Right lobe of liver (tissue), 6 donors: ENCODE measurements at places on chromosomes 13 and 19.

DNA sequence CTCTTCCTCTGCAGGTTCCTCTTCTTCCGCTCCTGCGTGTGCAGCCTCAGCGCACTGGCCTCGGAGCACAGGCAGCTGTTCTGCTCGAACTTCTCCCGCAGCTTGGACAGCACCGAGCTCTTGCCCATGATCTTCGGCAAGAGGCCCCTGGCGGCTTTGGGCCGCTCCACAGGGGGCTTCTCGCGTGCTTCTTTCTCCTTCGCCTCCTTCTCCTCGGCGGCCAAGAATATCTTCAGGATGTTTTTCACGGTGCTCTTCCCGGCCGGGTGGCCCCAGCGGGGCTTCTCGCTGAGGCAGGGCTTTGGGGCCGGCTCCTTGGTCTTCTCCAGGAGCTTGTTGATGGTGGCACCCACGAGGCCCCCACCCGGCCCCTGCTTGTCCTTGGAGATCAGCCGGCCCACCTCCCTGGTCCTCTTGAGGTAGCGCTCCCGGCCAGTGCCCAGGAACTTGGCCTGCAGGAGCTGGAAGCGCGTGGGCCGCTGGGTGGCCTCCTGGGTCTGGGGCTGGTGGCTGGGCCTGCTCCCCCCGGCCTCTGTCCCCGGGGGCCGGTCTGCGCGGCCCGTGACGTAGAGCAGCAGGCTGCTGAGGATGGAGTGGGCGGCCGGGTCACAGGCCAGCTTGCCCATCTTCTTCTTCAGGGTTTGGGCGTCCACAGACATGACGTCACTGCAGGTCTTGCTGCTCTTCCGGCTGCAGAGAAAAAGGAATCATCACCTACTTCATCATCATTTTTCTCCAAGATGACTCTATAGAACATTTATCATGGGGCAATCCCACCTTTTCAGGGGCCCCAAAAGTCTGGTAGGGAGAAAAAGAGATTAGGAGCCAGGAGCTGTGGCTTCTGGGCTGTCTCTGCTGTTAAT, 43.8 kb upstream of the GRTP1 start:
- DNase-seq: peak; percentile 35

DNA sequence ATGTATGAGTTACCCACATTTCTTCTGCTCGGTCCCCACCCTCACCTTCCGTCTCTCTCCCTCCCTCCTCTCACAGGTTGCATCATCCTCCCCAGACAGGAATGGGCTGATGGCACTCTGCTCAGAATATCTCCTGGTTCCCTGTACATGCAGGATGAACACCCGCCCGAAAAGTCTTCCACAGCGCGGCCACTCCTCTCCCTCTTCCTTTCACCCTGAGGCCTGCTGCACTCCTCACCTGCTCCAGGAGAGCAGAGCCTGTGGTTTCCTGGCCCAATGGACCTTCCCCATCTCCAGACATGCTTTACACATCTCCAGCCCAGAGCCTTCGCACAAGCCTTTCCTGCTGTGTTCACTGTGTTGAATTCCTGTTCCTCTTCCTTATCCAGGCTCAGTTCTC, 40.9 kb downstream of the GSX1 start:
- DNase-seq: no peak

- no peak for DNase-seq
These were observed 22.6 kb downstream of the KLHL26 start for GRCh38 chr19:18659281-18660050.

GRCh38 chr19:49861541-49862378, 5.6 kb downstream of the PNKP start:
- peak; percentile 50 for DNase-seq

GRCh38 chr19:39550197-39550596, 10.2 kb upstream of the EID2 start:
- DNase-seq: no peak

DNA sequence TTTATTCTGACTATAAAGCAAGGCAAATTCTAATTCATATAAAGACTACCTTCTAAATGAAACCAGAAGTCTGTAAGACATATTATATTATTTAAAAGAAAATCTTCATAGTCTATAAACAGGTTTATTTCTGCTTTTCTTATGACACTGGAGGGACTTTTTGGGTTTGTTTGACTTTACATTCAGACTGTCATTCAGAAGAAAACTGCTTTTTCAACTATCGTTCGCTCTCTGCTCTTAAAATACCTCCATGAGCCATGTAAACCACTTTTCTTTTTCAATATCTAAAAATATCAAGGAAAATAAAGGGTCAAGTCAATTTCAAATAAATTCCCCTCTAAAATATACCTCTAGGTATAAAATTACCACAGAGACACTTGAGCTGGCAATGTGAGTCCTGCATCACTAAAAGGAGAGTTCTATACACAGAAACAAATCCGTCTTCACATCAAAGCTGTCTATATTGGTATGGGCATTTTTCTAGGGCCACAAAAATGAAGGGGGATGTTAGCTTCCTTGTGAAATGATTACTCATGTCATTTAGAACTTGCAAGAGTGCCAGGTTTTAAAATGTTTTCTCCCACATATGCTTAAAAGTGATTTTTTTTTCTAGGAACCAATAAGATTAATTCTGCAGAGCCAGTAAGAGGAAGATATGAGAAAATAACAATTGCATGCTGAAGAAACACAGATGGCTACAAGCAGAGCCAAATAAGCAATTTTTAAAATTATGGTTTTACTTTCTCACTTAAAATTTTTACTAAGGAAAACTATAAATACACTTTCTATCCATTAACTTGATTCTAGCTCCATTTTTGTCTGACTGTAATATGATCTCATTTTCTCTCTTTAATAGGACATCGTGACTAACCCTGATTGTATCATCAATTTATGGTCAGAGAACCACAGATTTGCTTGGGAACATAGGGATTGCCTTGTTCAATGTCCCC, 181.8 kb downstream of the TBC1D4 start:
- DNase-seq: no peak

GRCh38 chr19:3046698-3047495, 15.4 kb downstream of the TLE5 start:
- DNase-seq: no peak

DNA sequence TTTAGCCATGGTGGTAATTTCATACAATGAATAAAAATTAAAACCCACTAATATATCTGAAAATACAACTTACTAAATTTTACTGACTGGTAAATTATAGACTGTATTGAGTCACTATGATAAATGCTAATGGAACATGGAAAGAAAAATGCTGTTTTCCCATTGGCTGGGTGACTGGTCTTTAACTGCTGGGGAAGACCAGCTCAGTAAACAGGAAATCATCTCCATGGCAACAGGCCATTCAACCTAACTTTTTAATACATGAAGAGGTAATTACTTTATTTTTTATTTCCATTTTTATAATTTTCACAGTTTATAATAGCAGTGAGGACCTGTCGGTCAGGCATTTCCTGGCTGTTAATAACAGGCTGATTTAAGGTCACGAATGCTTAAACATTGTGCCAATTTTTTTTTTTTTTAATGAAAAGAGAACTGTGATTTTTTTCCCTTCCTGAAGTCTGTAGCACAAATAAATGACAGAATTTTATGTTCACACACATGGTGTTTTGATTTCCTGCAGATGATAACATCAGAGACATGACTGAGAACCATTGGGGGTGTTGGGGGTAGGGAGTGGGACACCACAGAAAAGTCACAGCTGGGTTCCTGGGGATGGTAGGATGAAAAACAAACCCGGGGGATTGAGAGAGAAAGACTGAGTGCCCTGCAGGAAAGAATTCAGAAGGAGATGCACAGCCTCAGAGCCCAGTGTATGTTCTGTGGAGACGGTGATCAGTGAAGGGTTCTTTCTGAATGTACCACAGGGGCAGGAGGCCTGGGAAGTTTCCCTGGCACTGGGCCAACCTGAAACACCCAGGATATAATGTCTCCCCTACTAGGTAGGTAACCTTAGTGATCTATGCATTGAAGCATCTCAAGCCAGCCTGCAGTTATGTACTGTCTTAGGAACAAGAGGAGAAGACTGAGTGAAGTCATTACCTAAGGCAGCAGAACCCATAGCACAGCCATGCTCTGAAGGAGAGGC, 297.1 kb downstream of the COG6 start:
- no peak for DNase-seq

DNA sequence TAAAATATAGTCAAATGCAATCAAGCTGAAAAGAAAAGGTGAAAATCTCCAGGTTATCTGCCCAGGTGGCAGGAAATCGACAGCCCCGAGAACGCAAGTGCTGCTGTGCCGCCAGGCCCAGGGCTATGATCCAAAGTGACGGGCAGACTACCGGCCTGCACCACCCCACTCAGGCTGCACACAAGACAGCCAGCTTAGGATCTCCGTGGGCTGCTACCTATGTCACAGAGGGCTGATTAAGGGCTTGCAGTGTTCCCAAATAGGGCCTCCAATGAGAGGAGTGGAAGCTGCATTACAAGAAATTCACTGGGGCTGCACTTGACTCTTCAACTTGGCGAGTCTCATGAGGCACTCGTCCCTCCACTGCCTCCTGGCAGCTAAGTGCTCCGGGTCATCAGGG, 121.8 kb downstream of the CRYL1 start:
- DNase-seq: no peak

GRCh38 chr19:17765069-17765618, 13.9 kb downstream of the FCHO1 start:
- peak; percentile 68 for DNase-seq

DNA sequence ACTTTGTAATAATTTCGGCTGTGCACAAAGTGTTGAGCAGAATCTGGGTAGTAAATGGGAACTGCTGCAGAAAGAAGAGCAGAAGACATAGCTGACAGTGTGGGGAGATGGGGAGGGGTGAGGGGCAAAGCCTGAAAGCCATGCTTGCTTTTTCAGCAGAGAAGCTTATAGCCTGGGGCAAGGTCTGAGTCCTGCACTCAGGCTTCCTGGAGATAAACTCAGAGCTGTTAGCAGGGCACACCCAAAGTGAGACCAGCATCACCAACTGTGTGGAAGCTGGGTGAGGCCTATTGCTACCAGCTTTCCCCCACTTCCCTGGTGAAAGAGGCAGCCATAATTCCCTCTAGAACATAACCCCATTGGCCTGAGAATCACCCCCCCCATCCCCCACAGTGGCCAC, 15.6 kb upstream of the LHFPL6 start:
- no peak for DNase-seq

- DNase-seq: no peak
These were observed 145.0 kb downstream of the ABCC4 start for GRCh38 chr13:95156208-95156607.

- no peak for DNase-seq
These were observed 36.1 kb downstream of the OLFM4 start for GRCh38 chr13:53064731-53065130.

- peak; percentile 73 for DNase-seq
These were observed 17.1 kb upstream of the SHFL start for GRCh38 chr19:10069046-10069445.

- no peak for DNase-seq
These were observed 47.2 kb downstream of the LYL1 start for GRCh38 chr19:13055213-13056051.

DNA sequence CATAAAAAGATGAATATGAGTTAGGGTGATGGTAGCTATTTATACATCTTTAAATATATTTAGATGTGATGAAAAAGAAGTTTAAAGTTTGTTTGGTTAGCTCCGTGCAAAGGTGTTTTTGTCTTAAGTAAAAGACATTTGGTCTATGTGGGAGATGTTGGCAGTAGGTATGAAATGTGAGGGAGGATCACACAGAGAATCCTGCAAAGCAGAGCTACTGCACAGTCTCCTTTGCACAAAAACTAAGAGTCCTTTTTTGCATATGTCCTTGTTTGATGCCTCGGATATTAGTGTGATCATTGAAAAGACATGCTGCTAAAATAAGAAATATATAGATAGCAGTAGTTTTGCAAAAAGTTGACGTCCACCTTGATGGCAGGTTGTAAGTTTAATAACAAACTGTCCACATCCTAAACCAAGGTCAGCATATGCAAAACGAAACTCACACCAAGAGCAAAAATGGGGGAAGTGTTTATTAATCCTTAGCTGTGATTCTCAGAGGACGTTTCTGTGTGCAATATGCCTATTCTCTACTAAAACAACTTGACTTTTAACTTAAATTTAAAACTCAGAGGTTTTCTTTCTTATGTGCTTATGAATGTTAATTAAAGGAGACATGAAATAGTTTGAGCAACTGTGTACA, 870.1 kb downstream of the PCDH9 start:
- DNase-seq: no peak

GRCh38 chr13:99086267-99087097, 108.6 kb upstream of the DOCK9 start:
- peak; percentile 68 for DNase-seq

- no peak for DNase-seq
These were observed 45.7 kb downstream of the ACSBG2 start for GRCh38 chr19:6181119-6181518.

- no peak for DNase-seq
These were observed 26.2 kb downstream of the FREM2 start for GRCh38 chr13:38713046-38713445.

DNA sequence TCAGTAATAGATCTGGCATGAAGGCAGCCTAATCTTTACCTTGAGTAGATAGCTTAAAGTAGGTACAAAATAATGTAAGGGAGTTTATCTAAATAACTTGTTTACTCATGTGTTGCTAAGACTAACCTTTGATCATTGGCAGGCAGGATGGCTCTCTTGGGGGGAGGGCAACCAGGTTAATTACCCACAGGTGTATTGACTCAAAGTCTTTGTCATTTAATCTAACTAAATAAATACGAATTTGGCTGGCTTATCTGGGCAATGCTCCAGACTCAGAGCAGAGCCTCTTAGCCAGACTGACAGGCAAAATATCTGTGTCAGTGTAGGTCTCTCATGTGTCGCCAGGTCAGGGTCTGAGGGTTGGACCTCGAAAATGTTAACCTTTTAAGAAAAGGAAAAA, 283.4 kb upstream of the KLHL1 start:
- peak; percentile 91 for DNase-seq

- DNase-seq: peak; percentile 99
These were observed at the start of gene TRIM28 for GRCh38 chr19:58543826-58544590. TSS of gene TRIM28 (plus strand) at chr19:58544064. CDS start at chr19:58544758, 694 bp downstream.

DNA sequence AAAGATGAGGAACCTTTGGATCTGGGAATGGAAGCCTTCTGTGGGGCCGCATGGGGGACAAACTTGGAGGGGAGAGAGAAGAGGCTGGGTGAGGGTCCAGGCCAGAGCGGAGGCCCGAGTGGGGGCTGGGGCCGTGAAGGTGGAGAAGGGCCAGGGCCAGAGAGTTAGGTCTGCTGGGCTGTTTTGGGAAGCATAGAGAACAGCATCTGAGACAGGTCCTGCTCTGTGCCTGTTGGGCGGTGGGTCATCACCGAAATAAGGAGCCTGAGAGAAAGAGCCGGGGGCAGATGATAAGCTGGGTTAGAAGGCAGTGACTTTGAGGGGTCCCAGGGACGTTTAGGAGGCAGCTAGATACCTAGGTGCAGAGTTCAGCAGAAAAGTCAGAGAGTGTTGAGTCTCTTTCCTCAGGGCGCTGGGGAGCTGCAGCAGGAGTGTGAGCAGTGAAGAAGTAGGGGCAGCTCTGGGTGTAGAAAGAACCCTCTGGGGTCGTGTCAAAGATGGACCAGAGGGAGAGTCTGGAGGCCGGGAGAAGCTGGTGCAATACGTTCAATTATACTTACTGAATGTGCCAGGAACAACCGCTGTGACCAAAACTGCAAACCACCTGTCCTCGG, 2.7 kb downstream of the SPACA6 start:
- no peak for DNase-seq

DNA sequence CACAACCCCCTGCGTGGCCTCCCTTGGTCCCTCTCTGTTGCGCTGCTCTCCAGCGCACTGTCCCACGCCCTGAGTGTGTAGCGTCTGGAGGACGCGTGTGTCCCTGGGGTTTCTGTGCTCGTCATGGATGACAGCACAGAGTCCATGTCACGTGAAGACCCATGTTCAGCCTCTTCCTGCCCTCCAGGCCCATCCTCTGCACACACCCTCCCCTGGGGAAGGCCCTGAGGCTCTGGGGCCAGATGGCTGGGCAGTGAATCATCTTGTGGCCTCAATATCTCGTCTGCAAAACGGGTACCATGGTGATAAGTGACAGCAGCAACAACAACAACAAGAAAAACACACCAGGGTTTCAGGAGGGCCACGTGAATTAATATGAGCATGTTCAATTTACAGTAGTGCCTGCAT, 71.5 kb upstream of the ARHGEF7 start:
- DNase-seq: no peak
